ENCODE measurements at places on chromosomes 6 and 20.

GRCh38 chr20:32113591-32114260 is 4.2 kb downstream of the TM9SF4 start:
- DNase-seq, result no peak

DNA sequence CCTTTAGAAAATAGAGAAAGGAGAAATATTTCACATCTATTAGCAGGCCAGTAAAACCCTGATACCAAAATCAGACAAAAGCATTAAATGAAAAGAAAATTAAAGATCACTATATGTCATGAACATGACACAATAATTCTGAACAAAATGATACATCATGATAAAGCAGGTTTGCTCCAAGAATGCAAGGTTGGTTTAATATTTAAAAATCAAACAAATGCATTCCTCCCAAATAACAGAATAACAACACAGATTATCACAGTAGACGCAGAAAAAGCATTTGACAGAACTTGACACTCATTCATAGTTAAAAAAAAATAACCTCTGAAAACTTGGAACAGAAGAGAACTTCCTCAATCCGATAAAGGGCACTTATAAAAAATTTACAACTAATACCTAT is 22.9 kb upstream of the ARMC2 start:
- DNase-seq, result no peak

DNA sequence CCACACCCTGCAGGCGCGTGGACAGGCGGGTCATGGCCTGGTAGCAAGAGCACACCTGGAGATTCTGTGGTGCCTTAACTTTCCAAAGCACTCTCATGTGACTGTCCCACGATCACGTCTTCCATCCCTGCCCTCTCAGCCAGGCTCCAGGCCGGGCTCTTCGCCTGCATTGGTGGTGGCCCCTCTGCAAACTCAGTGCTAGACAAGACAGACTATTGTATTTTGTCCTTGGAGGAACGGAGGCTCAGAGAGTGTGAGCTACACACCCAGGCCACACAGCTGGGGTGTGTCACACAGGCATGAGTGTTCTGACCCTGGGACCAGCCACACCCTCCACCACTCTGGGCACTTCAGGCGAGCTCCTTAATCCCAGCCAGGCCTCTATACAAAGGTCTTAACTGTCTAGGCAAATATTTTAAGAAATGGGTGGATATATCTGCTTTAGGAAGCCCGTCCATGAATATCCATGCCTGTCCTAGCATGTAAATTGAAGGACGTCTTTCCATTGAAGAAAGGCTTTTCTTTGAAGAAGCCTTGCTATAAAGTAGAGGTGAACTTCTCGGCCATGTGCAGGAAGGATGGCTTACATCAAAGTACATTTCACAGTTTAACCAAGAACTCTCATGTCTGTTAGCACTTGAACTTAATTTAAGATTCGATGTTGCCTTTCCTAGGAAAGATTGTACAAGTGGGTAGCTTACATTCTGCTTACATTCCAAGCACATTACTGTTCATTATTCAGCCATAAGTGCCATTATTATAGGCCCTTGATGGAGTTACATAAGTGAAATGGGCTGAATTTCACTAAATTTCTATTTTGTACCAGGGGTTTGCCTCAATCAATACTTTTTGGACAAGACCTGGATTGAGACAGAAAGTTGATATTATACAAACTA is 263.9 kb downstream of the DLL1 start:
- no peak for DNase-seq

- DNase-seq, result no peak
Measured at GRCh38 chr6:25886066-25886465, 12.0 kb upstream of the SLC17A3 start.

DNA sequence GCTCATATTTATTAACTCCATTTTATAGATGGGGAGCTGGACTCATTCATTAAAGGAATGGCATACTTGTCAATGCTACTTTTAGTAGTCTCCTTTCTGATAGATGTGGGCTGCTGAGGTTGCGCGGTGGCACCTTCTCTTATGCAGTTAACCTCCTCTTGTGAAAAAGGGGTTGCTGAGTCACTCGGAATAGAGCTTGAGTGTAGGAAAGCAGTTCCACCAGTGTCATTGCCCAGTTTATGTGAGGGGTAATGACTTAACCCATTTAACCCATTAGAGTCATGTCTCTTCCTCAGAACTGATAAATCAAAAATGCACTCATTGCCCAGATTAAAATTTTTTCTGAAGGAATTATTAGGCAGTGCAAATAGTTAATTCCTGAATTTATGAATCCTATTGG is 6.3 kb downstream of the MAPK14 start:
- no peak for DNase-seq

GRCh38 chr6:45850378-45851033 is 165.2 kb downstream of the CLIC5 start:
- no peak for DNase-seq

GRCh38 chr6:111920578-111920977 is 47.3 kb upstream of the FYN start:
- DNase-seq, result no peak

DNA sequence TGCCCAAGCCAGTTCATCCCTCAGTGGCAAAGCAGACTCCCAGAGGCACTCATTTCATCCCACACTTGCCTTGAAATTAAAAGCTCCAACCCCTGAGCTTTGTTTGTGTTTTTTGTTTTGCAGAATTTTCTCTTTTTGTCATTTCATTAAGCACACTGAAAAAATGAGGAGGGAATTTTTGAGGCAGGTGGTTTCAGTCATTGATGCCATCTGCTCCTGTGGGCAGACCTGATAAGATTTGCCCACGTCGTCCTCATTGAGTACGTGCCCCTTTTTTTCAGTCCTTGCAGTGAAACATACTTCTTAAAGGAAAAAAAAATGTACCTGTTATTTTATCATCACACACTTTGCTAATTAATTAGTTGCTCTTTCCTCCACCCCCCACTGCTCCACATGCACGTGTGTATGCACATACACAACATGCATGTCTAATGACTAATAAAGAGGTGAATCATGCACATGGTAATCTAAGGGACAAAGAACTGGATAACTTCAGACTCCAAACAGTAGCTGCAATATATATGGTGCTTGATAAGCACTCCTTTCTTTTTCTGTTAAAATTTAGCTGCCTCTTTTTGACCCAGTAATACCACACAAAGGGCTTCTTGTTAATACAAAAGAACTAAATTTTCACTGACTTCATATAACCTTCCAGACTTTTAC is 102.1 kb upstream of the TMEM181 start:
- no peak for DNase-seq

GRCh38 chr6:103734016-103734415 is 1125.7 kb downstream of the HACE1 start:
- DNase-seq, result no peak

DNA sequence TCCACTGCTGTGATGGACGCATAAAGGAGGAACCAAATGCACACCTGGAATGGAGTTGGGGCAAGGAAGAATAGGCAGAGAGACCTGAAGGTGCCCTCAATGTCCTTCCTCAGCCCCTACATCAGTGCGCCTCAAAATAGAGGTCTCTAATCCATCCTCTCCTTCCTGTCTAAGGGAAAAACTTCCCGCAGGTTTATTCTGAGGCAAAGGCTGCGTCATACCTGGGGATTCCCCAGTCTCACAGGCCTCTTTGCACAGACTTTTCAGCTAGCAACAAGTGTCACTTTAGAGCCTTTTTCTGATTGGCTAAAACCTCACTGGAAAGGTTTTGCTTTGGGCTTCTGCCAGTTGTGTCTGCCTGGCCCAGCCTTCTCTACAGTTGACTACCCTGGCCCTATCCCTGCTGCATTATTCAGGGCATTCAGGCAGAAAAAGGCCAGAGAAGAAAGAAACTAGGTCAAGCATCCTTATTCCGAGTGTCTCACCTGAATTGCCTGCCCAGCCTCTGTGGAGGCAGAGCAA is 1.8 kb upstream of the HLA-DQB1 start:
- DNase-seq, result peak; percentile 30

GRCh38 chr20:50750145-50750671 is 18.8 kb downstream of the PARD6B start:
- no peak for DNase-seq

DNA sequence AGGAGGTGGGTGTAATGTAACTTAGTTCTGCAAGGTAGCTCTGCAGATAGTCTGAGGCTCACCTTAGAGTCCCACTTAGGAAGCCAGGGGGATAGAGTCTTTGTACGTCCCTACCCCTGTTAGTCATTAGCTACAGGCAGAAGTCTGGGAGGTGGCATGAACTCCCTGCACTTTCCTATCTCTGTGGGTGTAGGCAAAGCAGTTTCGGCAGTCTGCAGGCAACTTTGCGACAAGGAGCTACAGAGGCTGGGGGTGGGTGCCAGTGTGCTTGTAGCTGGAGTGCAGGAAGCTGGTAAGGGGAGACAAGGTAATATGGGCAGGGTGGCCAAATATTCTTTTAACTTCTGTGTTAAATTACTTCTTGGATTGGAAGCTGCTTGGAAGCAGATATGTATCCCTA is 45.7 kb downstream of the NKAIN2 start:
- no peak for DNase-seq

DNA sequence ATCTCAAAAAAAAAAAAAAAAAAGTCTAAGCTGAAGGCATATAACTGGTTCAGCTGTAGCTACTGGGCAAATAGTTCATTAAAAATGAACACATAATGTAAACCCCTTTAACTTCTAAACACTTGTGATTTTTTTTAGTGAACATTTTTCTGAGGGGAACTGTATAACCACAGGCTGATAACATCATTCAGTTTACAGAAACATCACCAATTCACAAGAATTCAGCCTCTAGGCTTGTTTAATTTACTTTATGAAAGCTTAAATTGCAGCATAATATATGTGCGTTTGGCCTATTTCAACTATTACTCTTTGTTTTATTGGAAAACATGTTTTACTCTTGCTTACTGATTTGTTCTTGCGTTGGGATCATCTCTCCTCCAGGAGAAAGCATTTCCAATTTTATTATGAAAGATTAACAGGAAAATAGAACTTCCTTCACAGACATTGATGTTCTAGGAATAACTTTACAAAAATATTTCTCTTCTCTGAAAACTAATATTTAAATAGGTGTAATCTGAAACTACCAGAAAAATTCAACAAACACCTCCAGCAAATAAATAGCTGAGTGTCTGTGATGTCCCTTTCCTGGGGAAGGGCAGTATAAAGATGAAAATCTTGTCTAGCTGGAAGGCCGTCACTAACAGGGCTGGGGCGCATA is 284.5 kb downstream of the UST start:
- no peak for DNase-seq

GRCh38 chr6:39037082-39037508 is 11.5 kb upstream of the GLP1R start:
- no peak for DNase-seq

DNA sequence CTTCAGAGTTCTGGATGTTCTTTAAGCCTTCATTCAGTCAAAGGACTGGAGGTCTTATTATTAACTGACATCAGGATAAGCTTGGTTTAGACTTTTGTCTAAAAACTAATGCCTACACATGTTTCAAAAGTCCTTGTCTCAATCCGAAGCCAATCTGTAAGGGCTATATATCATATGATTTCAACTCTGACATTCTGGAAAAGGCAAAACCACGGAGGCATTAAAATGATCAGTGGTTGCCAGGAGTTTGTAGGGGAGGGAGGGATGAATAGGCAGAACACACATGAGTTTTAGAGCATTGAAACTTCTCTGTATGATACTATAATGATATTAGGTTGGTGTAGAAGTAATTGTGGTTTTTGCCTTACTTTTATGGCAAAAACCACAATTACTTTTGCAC is 1285.8 kb upstream of the CITED2 start:
- DNase-seq, result no peak

- DNase-seq, result no peak
Measured at GRCh38 chr20:6212903-6213302, 90.1 kb upstream of the FERMT1 start.

GRCh38 chr20:3595541-3595940 is 67.7 kb downstream of the GFRA4 start:
- no peak for DNase-seq

DNA sequence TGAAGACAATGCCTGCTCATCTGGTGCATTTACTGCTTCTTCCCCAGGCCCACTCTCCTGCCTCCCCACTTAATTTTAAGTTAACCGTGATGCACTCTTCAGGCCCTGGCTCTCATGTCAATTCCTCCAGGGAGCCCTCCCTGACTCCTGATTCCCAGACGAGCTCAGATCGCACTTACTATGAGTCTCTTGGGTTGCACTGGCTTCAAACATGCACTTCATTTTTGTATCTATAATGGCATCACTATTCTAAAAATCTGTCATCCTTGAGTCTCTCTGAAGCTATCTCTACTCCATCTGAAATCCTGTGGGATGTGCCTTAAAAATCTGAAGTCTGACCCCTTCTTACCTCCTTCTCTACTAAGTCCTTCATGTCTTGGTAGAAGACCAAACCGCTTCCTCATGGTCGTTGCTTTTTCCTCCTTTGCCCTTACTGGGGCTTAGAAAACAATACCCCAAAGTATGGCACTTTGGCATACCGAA is 24.7 kb downstream of the COX4I2 start:
- no peak for DNase-seq

- DNase-seq, result no peak
Measured at GRCh38 chr6:71083308-71083820, 126.5 kb upstream of the B3GAT2 start.

DNA sequence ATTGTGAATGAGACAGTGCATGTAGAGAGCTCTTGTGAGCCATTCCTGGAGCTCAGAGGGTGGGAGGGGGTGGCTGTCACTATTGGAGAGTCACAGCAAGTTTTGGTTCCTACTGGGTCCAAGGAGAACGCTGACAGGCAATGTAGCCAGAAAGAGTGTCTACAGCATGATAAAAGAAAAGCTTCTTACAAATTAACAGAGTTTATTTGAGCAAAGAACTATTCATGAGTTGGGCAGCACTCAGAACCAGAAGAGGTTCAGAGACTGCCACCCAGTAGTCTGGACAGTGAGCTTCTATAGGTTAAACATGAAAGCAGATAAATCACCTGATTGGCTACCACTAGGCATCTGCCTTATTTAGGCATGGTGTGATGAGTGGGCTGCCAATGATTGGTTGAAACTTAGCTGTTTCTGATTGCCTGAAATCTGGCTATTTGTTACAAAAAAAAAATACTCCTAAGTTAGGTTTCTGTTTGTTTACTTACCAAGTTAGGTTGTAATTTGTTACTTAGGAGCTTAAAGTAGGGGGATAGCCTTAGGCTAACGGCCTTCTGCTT is 473.4 kb downstream of the PREX1 start:
- DNase-seq, result no peak

- no peak for DNase-seq
Measured at GRCh38 chr6:107968081-107968480, 10.1 kb upstream of the SEC63 start.

DNA sequence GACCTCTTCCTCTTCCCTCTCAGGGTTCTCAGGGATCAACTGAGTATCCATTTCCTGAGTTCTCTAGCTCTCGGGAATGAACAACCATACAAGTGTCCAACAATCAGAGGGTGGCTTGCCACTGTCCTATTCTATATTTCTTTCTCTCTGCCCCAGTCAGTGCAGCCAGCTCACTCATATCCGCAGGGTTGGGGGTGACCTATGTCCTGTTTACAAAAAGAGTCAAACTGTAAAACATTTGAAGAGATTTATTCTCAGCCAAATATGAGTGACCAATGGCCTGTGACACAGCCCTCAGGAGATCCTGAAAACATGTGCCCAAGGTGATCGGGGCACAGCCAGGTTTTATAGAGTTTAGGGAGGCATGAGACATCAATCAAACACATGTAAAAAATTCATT is 10.8 kb upstream of the BTN3A2 start:
- no peak for DNase-seq

- no peak for DNase-seq
Measured at GRCh38 chr6:90039911-90040310, 145.6 kb downstream of the GJA10 start.
